ENCODE measurements at places on chromosomes 4 and X.

GRCh38 chrX:95318882-95319281, 1365.8 kb upstream of the DIAPH2 start:
- no peak for DNase-seq

GRCh38 chr4:11565899-11566298, 137.2 kb upstream of the HS3ST1 start:
- no peak for DNase-seq

DNA sequence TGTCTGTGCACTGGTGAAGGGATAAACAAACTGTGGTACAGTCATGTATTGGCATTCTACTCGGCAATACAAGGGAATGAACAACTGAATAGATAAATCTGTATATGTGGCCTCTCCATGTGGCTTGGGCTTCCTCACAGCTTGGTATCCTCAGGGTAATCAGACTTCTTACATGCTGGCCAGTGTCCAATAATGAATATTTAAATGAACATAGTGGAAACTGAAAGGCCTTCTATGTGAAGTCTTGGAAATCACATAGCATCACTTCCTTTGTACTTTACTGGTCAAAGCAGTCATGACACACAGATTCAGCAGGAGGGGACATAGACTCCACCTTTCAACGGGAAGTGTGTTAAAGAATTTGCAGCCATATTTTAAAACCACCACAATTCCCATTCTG, 33.4 kb upstream of the GPR101 start:
- DNase-seq, result no peak

GRCh38 chrX:133550665-133551485, 135.6 kb upstream of the GPC4 start:
- no peak for DNase-seq

DNA sequence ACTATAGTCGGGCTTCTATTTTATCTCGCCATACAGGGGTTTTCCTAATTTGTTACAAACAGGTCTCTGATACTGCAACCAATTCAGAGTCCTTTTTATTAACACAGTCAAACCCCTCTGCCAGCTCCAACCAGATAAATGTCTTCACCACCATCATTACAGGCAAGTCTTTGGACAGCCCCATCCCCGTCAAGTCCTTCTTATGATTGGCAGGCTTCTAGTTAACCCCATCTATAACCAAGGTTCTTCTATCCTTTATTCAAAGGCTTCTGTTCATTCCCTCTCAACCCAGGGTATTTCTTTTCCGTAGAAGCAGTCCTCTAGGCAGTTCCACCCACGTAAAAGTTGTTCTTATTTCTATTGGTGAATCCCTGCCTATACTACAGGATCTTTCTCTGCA, 29.9 kb upstream of the FOXR2 start:
- no peak for DNase-seq

- no peak for DNase-seq
Observed at GRCh38 chrX:40434947-40435346, 145.8 kb upstream of the ATP6AP2 start.

- no peak for DNase-seq
Observed at GRCh38 chr4:64960516-64960915, 551.3 kb upstream of the TECRL start.

- DNase-seq, result no peak
Observed at GRCh38 chr4:163384434-163384833, 40.7 kb downstream of the NPY5R start.

- DNase-seq, result no peak
Observed at GRCh38 chr4:154720123-154720522, 23.7 kb upstream of the LRAT start.

- no peak for DNase-seq
Observed at GRCh38 chr4:163613383-163613782, 118.9 kb downstream of the TMA16 start.

GRCh38 chr4:71992571-71993312, 39.1 kb upstream of the NPFFR2 start:
- no peak for DNase-seq

All from AG09319 (cell line).